ENCODE measurements at places on chromosomes 13 and 19. TPM values are rescaled to one million over a fixed set of nuclear protein-coding genes. Genes with fewer than 3 reads are reported as not detected.

GRCh38 chr13:32669030-32669646, 82.9 kb downstream of the PDS5B start:
- peaks cover 13% of the 10 kb centered on the region for H3K36me3 ChIP-seq
- DNase-seq = no peak
- H3K4me1 ChIP-seq = peaks cover 2% of the 10 kb centered on the region
- no peaks in the 10 kb centered on the region for H3K27me3 ChIP-seq
- no peak overlapping the region for H3K4me3 ChIP-seq

- no peaks in the 10 kb centered on the region for H3K27me3 ChIP-seq
- no peak for DNase-seq
- H3K27ac ChIP-seq = no peak overlapping the region
- no peak overlapping the region for H3K4me3 ChIP-seq
- H3K36me3 ChIP-seq = peaks cover 25% of the 10 kb centered on the region
- peaks cover 6% of the 10 kb centered on the region for H3K4me1 ChIP-seq
Observed at GRCh38 chr19:11612816-11613511, 15.7 kb downstream of the ZNF627 start.

DNA sequence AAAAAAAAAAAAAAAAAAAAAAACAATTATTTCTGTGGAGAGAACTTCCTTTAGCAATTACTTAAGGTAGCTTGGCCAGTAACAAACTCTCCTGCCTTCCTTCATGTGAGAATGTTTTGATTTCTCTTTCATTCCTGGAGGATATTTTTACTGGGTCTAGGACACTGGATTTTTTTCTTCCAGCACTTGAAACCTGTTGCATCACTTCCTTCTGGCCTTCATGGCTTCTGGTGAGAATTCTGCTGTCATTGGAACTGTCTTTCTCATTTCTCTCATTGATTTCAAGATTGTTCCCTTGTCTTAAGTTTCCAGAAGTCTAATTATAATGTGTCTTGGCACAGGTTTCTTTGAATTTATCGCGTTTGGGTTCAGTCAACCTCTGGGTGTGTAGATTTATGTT, 19.3 kb upstream of the RAB20 start:
- no peaks in the 10 kb centered on the region for H3K36me3 ChIP-seq
- peak overlapping the region; percentile 96 for H3K27ac ChIP-seq
- H3K4me3 ChIP-seq = no peak overlapping the region
- H3K4me1 ChIP-seq = peaks cover 15% of the 10 kb centered on the region
- DNase-seq = no peak

Gene FCGBP
- 0.42 TPM for total RNA-seq

Gene KLK3
- not detected for total RNA-seq

Gene ZNF677
- total RNA-seq = 21.5 TPM

Gene FXYD1
- 2.9 TPM for total RNA-seq

DNA sequence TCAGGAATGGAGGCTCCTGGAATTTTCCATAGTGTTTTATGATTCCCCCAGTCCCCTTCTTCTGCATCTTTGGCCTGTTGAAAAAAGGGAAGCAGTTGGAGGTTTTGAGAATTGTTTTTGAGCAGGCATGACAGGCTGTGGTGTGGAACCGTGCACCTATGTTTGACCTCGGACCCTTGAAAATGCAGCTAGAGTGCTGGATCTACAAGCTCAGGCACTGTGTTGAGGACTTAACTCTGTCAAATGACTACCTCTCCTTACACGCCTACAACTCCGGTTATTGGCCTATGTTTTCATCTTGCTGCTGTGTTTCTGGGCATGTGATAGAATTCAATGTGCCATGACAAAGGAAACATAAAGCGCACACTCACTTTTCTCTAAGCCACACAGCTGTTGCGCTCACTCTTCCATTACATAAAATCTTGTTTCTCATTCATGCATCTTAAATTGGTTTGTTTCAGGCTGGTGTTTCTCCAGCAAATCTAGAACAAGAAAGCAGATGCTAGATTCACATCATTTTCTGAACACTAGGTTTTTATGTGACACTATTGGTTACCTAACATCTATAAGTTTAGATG, 616.6 kb downstream of the FGF9 start:
- H3K36me3 ChIP-seq = no peaks in the 10 kb centered on the region
- no peak overlapping the region for H3K4me3 ChIP-seq
- DNase-seq = no peak
- H3K27me3 ChIP-seq = no peaks in the 10 kb centered on the region
- H3K27ac ChIP-seq = no peak overlapping the region
- H3K4me1 ChIP-seq = no peaks in the 10 kb centered on the region

DNA sequence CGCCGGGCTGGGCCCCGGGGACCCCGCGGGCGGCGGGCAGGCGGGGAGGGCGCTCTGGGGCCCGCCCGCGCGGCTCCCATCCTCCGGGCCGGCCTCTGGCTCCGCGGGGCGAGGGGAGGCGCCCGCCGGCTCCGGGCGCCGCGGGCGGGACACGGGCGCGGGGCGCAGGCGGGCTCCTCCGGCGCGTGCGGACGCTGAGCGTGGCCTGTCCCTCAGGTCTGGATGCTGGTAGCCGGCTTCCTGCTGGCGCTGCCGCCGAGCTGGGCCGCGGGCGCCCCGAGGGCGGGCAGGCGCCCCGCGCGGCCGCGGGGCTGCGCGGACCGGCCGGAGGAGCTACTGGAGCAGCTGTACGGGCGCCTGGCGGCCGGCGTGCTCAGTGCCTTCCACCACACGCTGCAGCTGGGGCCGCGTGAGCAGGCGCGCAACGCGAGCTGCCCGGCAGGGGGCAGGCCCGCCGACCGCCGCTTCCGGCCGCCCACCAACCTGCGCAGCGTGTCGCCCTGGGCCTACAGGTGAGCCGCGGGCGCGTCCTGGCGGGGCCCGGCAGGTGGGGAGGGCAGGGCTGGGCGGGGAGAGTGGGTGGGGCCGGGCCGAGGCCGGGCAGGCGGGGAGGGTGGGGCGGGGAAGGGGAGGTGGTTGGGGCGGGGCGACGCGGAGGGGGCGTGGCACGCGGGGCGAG, 420 bp downstream of the IL17D start:
- H3K27me3 ChIP-seq = no peaks in the 10 kb centered on the region
- DNase-seq = peak; percentile 94

DNA sequence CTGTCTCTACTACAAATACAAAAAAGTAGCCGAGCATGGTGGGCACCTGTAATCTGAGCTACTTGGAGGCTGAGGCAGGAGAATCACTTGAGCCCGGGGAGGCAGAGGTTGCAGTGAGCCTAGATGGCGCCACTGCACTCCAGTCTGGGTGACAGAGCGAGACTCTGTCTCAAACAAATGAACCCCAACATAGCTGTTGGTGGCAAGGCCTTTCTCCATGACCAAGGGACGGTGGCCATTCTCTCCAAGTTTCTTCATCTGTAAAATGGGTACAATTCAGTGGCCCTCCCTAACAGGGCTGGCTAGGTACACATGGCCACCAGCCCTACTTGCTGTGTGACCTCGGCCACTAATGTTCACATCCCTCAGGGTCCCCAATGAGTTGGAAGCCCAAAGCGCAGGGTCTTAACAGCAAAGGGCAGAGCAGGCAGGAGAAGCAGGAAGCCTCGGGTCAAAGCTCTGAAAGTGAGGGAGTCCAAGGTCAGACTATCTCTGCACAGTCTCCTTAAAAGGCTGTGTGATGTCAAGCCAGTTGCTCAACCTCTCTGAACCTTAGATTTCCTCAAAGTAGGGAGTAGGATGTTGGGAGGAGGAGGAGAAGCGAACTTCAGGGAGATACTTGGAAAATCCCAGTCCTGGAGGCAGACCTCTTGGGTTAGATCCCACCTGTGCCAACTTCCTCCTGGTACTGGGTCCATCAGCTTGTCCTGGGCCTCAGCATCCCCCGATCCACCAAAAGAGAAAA, 2.7 kb downstream of the JUND start:
- H3K4me3 ChIP-seq = peak overlapping the region; percentile 91
- H3K36me3 ChIP-seq = peaks cover 15% of the 10 kb centered on the region
- H3K4me1 ChIP-seq = peaks cover 52% of the 10 kb centered on the region
- DNase-seq = no peak
- H3K27me3 ChIP-seq = no peaks in the 10 kb centered on the region
- peak overlapping the region; percentile 97 for H3K27ac ChIP-seq

- no peak overlapping the region for H3K27ac ChIP-seq
- H3K4me3 ChIP-seq = no peak overlapping the region
- H3K36me3 ChIP-seq = peaks cover 3% of the 10 kb centered on the region
- no peak for DNase-seq
Observed at GRCh38 chr19:13995878-13996765, 10.0 kb downstream of the RFX1 start.

DNA sequence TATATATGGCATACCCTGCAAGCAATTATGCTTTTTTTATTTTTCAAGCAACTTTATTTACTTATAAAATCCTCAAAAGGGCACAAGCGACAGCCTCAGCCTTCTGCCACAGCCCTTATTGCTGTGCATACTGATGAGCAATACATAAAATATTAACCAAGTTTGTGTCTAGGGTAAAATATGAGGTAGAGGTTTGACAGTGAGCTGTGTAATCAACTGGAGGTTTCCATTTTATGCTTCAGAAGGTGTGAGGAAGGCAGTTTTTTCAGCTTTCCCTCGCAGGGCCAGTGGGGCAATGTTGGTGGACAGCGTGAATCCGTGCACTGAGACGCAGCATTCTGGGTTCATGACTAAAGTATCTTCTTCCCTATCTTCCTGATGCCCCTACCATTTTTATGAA, 310.4 kb downstream of the IRS2 start:
- no peak overlapping the region for H3K27ac ChIP-seq
- no peak for DNase-seq
- H3K36me3 ChIP-seq = no peaks in the 10 kb centered on the region
- H3K27me3 ChIP-seq = no peaks in the 10 kb centered on the region
- peaks cover 3% of the 10 kb centered on the region for H3K4me1 ChIP-seq
- no peak overlapping the region for H3K4me3 ChIP-seq

DNA sequence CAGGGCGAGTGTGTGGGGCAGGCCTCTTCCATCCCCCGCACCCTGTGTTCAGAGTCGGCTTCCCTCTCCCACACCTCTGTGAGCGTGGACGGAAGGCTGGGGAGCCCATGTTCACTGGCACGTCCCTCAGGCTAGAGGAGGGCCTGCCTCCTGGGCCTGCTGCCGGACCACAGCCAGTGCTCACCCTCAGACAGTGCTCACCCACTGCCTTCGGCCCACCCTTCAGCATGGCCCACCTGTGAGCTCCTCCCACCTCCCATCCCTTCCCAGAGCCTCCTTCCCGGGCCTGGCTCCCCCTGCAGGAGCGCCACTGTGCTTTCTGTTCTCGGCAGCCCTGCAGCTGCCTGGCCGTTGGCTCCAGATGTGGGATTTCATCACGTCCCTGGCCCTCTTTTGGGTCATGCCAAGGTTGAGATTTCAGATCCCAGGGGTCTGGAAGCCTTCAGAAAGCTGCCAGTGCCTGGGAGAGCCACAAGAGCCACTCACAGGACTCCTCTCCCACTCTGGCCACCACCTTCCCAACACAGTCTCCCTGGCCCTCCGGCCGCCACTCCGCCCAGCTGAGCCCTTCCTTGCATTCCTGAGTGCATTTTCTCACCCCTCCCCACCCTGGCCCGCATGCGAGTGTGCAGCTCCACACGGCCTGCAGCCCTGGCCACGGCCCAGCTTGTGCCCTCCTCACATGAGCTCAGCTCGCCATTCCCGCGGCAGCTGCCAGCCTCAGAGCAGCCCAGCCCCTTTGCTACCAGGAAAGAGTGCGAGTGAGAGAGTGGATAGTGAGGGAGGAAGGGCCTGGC, 25.3 kb downstream of the CAPN12 start:
- H3K4me1 ChIP-seq = peaks cover 44% of the 10 kb centered on the region
- no peak for DNase-seq
- H3K27ac ChIP-seq = peak overlapping the region; percentile 95
- H3K4me3 ChIP-seq = peak overlapping the region; percentile 47
- H3K27me3 ChIP-seq = no peaks in the 10 kb centered on the region

- no peak for DNase-seq
- H3K4me1 ChIP-seq = peaks cover 7% of the 10 kb centered on the region
- H3K27me3 ChIP-seq = no peaks in the 10 kb centered on the region
Observed at GRCh38 chr13:109654341-109655205, 131.8 kb downstream of the IRS2 start.

Gene VAV1
- total RNA-seq = not detected

Gene NLRP9
- not detected for total RNA-seq

DNA sequence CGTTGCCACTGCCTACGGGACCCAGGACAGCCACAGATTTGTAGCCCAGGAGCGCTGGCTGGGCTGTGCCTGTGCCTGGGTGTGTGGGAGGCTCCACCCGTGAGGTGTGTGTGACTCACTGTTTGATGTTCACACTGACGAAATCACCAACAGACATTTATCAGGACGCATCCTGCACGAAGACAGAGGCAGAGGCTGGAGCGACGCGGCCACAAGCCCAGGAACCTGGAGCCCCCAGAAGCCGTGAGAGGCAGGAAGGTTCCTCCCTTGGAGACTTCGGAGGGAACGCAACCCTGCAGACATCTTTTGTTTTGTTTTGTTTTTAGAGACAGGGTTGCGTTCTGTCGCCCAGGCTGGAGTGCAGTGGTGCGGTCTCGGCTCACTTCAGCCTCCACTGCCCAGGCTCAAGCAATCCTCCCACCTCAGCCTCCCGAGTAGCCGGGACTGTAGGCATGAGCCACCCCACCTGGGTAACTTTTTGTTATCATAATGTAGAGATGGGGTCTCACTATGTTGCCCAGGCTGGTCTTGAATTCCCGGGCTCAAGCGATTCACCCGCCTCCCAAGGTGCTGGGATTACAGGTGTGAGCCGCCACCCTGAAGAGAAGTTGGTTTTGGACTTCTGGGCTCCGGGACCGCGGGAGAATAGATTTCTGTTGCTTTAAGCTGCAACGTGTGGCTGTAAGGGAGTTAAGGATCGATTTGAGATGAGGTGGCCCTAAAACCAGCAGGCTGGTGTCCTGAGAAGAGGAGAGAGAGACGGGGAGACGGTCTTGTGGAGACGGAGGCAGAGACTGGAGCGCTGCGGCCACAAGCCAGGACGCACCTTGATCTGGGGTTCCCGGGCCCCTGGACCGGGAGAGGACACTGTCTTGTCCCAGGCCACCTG, 24.9 kb upstream of the WDR18 start:
- H3K36me3 ChIP-seq = peaks cover 2% of the 10 kb centered on the region
- H3K27me3 ChIP-seq = no peaks in the 10 kb centered on the region
- peaks cover 5% of the 10 kb centered on the region for H3K4me1 ChIP-seq

DNA sequence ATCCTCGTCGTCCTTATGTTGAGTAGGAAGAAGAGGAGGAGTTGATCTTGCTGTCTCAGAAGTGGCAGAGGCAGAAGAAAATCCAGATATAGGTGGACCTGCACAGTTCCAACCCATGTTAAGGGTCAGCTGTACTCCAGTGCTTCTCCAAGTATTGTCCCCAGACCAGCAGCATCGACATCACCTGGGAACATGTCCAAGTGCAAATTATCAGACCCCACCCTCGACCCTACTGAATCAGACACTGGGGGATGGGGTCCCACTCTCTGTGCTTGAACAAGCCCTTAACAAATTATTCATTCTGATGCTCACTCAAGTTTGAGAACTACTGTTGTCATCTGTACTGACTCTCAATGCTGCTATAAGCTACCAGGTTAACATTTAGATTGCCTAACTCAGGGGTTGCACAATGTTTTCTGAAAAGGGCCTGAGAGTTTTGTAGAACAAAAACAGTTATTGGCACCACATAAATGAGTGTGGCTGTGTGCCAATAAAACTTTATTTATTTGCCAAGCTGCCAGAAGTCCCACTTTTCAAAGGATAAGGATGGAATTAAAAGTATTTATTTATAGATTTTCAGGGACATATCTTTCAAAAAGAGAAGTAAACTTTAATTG, 226.7 kb upstream of the IPO5 start:
- H3K27ac ChIP-seq = no peak overlapping the region
- H3K4me3 ChIP-seq = no peak overlapping the region
- H3K36me3 ChIP-seq = peaks cover 2% of the 10 kb centered on the region
- DNase-seq = no peak

GRCh38 chr19:19749117-19749907, 16.4 kb upstream of the ZNF14 start:
- no peak overlapping the region for H3K27ac ChIP-seq
- H3K4me3 ChIP-seq = no peak overlapping the region
- no peaks in the 10 kb centered on the region for H3K4me1 ChIP-seq
- H3K27me3 ChIP-seq = no peaks in the 10 kb centered on the region
- no peak for DNase-seq

Gene ATCAY
- not detected for total RNA-seq

Gene SHC2
- 26.9 TPM for total RNA-seq

All from chondrocyte (in vitro differentiated cells).